ENCODE measurements at places on chromosomes 6 and 20.
A peak's percentile ranks its signal among the peaks of the same experiment; 100 is the strongest.

DNA sequence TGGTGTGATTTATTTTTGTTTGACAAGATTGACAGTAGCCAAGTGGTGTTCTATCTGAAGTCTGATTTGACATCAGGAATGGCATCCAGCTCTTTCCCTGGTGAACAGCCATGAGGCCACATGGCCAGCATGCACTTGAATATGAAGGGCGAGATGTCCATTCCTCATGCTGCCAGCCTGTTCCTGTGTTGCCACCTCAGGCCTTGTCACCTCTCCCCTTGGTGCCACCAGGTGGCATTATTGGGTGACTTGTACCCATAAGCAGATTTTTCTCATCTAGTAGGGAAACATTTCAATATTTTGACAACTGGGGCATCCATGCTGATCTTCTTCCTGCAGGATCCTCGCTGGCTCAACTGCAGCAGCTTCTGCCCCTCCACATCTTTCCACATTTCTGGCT, 199.1 kb downstream of the ERMARD start:
- peak; percentile 42 for DNase-seq

GRCh38 chr6:84432619-84433018, 205.2 kb upstream of the CEP162 start:
- no peak for DNase-seq

DNA sequence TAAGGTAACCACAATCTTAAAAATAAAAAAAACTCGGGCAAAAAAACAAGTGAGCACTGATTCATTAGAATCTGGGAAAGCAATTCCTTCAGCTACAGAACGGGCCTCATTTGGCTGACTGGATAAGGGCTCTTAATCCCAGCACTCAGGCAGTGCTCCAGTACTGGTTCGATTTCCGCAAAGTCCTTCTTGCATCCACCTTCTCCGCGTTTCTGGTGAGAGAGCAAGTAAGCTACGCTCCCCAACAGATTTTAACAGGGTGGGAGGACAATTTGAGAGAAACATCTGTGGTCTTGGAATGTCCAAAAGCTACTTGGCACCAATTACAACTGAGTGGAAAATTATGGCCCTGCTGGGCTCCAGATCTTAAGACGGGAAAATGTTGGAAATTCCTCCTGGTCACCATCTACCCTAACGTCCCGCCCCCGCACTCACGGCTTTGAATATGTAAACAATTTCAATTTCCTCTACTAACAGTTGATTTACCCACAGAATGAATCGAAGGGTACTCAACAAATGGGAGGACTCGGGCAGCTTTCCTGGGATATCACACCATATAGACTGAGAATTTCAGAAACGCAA, 18.1 kb upstream of the ZSCAN9 start:
- no peak for DNase-seq

DNA sequence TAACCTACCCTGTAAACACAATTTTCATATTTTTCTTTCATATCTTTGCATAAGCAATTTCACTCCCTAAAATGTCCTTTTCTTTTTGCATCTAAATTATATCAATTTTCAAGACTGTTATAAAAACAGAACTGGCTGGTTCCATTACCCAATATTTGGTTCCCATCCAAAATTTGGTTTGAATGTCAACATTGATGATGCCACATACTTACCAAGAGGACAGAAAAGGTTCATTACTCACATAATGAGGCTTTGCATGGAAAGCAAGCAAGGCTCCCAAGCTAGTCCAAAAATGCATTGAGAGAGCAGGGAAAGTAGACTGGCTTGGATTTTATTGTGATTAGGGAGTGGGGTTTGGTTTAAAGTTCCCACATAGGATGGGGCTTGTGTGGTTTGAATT, 144.4 kb upstream of the AKIRIN2 start:
- no peak for DNase-seq

GRCh38 chr6:144284783-144285547, at the start of gene UTRN:
Gene UTRN (plus strand): TSS chr6:144285335. CDS start chr6:144291829, 6,494 bp downstream.
- DNase-seq: peak; percentile 37

DNA sequence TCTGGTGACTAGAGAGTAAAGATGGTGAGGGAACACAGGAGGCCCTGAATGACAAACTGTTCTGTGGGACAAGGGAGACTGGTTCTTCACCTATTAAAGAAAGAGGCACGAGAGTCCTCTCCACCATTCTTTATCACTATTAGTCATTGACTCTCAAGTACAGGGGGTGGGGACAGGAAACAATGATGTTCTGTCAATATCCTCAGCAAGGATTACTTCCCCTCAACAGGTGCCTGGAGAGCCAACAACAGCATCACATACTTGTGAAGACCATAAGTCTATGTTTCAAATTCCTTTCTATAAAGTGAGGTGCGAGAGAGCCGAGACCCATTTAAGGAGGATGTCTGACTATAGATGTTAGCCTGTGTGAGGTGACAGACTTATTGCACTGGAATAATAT, 72.4 kb upstream of the TBC1D7 start:
- DNase-seq: no peak

GRCh38 chr6:166315436-166315835, 7.2 kb upstream of the PRR18 start:
- DNase-seq: no peak
